Amygdala (tissue), 56 donors: ENCODE measurements at places on chromosomes 13 and 19.

- DNase-seq = no peak
Measured at GRCh38 chr13:52411629-52412028, 5.7 kb upstream of the THSD1 start.

- no peak for DNase-seq
Measured at GRCh38 chr13:66578305-66578704, 651.8 kb downstream of the PCDH9 start.

- DNase-seq = no peak
Measured at GRCh38 chr19:8616861-8617260, 6.3 kb upstream of the ADAMTS10 start.

GRCh38 chr13:59000770-59001169 lies 1163.0 kb downstream of the DIAPH3 start:
- no peak for DNase-seq

DNA sequence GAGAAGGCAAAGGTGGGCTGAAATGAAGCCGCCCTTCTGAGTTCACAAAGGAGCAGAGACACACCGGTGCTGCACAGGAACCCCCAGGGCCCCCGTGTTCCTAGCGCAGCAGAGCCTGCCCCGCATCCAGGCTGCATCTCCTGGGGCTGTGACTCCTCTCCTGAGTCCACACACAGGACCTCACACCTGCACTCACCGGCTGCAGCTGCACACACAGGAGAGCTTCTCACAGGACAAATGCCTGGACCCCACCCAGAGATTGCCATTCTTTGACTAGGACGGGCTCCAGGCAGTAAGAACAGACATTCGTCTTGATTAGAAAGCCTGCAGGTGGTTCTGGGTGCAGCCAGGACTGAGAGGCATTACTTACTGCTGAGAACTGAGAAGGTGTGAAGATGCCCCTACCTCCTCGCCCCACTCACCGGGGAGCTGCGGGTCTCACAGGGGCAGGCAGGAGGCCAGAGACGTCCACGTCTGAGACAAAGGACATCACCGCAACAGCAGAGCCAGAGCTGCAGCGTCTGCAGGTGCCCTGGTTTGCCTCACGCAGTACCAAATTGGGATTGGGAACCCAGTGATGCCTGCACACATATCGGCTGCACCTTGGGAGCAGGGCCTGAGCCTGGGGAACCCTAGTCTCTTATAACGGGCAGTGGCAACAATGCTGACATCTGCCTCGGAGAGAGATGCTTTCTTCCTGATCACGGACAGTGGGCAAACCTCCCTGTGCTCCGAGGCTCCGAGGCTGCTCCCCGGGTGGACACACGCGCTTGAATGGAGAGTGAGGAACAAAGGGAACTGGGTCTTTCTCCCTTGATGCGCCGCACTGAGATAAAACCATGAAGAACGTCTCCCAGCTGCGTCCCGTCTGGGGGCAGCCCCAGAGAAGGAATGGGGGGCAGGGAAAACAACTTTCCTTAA lies 50.4 kb downstream of the RASA3 start:
- DNase-seq = no peak

GRCh38 chr13:66128692-66129269 lies 1101.4 kb downstream of the PCDH9 start:
- DNase-seq = no peak

DNA sequence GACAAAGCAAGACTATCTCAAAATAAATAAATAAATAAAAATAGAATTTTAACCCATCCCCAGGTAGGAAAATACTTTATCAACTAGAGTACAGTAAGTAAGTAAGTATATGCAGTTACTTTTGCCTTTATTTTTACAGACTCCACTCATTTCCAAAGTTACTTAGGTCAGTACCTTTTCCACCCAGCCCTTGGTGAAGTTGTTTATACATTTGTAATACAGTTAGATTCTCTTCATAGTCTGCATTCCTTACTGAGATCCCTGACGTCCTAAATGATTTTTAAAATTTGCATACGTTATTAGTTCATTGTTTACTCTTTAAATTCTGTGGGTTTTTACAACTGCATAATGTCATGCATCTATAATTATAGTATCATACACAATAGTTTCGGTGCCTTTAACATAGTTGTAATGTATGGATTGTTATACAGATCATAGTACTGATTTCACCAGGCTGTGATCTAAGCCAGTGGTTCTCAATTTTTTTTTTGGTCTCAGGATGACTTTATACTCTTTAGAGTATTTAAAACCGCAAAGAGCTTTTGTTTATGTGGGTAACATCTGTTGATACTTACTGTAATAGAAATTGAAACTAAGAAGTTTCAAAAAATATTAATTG lies 10.4 kb downstream of the SETDB2 start:
- DNase-seq = no peak

DNA sequence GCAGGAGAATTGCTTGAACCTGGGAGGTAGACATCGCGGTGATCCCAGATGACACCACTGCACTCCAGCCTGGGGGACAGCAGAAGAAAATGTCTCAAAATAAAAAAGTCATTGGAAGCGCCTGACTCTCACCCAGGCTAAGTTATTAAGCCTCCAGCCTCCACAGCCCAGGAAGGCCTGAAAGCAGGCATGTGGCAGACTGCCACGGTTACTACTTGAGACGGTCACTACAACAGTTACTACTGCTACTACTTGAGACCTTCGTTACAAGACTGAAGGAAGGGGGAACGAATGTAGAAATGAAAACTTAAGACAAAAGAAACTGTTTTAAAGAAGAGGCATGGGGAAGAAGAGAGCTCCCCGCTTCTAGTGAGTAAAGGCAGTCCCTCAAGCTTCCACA lies 9.6 kb downstream of the PRR22 start:
- DNase-seq = no peak

GRCh38 chr13:66347486-66348117 lies 882.5 kb downstream of the PCDH9 start:
- DNase-seq = no peak

DNA sequence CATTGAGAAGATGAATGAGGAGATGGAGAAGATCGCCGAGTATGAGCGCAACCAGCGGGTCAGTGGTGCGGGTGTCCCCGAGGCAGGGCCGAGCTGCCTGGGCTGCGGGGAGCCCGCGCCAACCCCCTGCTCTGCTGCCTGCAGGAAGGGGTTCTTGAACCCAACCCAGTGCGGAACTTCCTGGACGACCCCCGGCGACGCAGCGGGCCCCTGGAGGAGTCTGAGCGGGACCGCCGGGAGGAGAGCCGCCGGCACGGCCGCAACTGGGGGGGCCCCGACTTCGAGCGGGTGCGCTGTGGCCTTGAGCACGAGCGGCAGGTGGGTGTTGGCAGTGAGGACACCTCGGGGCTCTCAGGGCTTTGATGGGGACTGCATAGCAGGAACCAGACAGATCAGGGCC lies 8.3 kb downstream of the CCDC9 start:
- DNase-seq = no peak

GRCh38 chr19:32206065-32206464 lies 139.3 kb upstream of the ZNF507 start:
- DNase-seq = no peak

DNA sequence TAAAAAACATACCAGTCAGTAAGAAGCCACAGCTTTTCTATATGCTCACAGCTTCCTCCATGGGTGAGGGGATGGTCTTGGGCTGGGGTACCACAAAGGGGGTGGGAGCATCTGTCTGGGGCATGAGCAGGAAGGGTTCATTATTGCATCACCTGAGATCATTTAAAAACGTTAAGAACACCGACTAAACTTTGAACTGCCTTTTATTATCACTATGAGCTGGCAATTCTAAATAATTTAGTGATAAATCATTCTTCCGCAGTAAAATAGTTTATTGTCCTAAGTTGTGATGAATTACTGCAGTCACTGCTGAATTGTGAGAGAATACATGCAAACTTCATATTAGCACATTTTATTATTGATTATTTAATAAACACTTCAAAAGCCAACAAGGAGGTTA lies 71.6 kb downstream of the KL start:
- no peak for DNase-seq

- DNase-seq = no peak
Measured at GRCh38 chr19:11195681-11196080, 1.7 kb downstream of the KANK2 start.

DNA sequence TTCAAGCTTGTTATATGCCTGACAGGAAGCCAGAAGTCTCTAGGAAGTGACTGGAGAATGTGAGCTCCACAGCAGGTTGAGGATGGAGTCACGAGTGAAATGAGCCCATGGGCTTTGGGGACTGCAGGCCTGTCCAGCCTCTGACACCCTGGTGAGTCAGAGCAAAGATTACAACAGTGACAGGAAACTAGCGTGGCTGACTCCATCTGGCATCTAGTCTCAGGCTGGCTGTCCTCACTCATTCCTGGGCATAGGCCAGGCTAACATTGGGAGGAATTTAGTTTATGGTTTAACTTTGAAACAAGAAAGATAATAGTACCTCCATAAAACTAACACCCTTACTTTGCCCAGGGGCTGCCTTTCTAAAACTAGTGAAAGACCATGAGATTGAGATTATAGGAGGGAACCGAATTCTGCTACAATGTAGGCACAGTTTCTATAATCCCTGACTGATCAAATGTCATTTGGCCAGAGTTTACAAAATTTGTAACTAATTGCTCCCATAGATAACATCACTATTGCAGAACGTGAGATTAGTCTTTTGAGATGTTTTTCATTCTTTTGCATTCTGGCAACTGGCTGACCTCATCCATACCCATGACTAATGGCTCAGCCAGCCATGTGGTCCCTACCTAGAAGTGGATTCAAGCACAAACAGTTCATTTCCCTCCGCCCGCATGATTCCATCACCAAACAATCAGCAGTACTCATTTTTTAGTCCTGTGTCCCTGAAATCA lies 28.4 kb downstream of the PSG1 start:
- no peak for DNase-seq

GRCh38 chr13:101452519-101453485 lies at the start of gene ITGBL1:
ITGBL1 (plus strand) TSS chr13:101452675; CDS start chr13:101452834, 159 bp downstream.
- DNase-seq = no peak

DNA sequence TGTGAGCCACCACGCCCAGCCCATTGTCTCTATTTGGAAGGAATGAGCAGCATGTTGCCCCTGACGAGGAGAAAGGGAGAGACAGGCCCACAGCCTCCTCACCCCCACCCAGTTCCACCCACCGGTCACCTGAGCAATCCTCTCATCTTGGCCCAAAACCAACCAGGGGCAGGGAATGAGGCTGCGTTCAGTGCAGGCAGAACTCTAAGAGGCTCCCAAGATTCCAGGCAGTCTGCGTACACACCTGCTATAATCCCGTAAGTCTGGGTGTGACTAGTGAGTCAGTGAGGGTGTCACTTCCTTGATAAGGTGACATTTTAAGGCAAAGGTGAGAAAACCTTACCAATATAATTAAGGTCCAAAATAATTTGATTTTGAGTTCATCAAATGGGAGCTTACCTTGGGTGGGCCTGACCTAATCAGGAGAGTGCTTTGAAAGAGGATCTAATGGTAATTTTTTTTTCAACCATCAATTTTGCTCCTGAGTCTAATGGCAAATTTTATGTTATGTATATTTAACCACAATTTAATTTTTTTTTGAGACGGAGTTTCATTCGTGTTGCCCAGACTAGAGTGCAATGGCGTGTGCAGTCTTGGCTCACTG lies 26.9 kb upstream of the KLF2 start:
- no peak for DNase-seq
